Stimulated activated naive CD4-positive, alpha-beta T cell (primary cell): ENCODE measurements at places on chromosomes 12 and 14.
A peak's percentile ranks its signal among the peaks of the same experiment; 100 is the strongest.

GRCh38 chr14:29320286-29320685, 553.7 kb downstream of the FOXG1 start:
- DNase-seq = no peak

DNA sequence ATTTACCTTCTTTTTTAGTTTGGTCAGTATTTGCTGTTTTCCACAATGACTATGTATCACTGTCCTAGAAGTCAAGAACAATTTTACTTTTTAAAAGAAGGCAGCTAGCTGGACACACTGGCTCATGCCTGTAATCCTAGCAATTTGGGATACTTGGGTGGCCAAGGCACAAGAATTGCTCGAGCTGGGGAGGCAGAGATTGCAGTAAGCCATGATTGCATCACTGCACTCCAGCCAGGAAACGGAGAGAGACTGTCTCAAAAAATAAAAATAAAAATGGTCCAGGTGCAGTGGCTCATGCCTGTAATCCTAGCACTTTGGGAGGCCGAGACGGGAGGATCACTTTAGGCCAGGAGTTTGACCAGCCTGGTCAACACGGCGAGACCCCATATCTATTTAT, 28.3 kb downstream of the MDM1 start:
- DNase-seq = no peak

- DNase-seq = no peak
Observed at GRCh38 chr14:94945615-94946014, 175.7 kb upstream of the GSC start.

GRCh38 chr12:78062786-78063185, 232.1 kb downstream of the NAV3 start:
- DNase-seq = no peak

- DNase-seq = no peak
Observed at GRCh38 chr14:59268011-59268410, 79.5 kb downstream of the DAAM1 start.

GRCh38 chr12:108046650-108047049, 82.4 kb upstream of the WSCD2 start:
- DNase-seq = no peak

- no peak for DNase-seq
Observed at GRCh38 chr14:47186486-47186885, 488.9 kb downstream of the MDGA2 start.

DNA sequence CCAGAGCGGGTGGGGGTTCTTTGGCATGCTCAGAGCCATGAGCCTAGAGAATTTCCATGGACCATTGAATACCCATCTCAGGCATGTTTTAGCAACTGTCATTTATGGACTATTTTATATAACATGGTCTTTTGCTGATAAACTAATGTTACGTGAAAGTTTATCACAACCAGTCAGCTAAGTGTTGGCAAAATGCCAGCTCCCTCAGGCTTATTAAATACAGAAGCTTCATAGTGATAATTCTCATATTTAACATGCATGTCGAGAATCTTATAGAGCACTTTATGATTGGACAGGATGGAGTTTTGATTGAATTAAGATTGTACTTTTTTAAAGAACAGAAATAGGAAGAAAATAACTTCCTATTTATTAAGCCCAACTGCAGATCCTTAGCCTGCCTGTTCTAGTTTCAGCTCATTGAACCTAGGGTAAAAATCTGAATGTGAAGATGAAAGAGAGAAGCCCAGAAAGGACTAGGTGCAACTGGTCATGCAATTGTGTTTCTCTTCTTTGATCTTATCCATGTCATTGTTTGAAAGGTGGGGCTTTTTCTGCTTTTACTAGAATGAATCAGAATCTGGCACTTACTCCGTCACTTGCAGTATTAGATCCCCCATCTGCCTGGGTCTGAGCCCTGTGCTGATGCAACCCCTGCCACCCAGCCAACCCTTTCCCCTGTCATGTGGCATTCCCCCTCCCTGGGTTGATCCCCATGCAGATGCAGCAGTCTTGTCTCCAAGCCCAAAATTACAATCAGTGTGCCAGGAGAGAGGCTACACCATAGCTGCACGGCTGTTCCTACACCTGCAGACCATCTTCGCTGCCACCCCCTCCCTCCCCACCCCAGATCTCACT, 134.6 kb upstream of the EVL start:
- DNase-seq = no peak

DNA sequence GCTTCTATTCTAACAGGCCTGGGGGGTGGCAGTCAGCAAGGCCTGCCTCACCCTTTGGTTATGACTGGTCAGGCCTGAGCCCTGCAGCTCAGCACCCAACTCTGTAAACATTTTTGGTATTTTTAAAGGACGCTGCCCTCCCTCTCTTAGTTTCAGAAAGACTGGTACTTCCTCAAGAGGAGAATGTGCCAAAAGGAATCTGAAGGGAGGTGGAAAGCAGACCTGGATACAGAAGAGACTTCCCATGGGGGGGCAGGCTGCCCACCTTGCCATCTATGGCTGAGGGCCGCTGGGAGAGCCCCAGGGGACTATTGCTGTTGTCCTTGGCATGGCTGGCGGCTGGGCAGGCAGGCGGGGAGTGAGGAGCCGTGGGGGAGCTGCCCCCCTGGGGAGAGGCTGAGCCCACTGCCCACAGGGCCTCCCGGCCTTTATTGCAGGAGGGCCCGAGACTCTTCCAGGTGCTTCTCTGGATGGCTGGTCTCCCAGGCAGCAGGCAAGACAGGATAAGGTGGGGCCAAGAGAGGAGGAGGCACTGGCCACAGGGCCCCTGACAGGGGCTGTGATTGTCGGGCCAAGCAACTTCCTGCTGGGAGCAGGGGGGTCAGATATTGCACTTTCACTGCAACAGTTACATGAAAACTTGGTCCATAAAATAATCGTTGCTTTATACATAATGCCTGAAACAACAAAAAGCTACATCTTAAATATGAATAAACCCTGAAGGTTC, 3.5 kb downstream of the ARL6IP4 start:
- no peak for DNase-seq

DNA sequence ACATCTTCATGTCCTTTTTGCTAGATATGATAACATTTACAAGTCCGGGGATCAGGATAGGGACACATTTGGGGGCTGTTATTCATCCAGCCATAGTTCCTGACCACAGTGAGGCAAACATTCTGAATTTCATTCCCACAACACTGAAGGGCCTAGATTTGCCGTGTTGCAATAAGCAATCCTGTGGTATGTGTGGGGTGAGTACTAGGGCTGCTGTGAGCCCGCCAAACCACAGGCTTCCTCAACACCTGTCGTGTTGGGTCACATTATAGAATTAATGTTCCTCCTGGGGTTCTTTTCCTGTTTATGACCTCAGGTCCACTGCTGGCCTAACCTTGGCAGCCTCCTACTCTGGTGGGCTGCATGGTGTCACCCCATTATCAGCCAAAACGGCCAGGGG, 119.2 kb downstream of the TBC1D30 start:
- DNase-seq = no peak

- DNase-seq = peak; percentile 5
Observed at GRCh38 chr12:68137335-68137830, 22.2 kb downstream of the IFNG start.

- no peak for DNase-seq
Observed at GRCh38 chr12:124279846-124280360, 15.0 kb upstream of the RFLNA start.

DNA sequence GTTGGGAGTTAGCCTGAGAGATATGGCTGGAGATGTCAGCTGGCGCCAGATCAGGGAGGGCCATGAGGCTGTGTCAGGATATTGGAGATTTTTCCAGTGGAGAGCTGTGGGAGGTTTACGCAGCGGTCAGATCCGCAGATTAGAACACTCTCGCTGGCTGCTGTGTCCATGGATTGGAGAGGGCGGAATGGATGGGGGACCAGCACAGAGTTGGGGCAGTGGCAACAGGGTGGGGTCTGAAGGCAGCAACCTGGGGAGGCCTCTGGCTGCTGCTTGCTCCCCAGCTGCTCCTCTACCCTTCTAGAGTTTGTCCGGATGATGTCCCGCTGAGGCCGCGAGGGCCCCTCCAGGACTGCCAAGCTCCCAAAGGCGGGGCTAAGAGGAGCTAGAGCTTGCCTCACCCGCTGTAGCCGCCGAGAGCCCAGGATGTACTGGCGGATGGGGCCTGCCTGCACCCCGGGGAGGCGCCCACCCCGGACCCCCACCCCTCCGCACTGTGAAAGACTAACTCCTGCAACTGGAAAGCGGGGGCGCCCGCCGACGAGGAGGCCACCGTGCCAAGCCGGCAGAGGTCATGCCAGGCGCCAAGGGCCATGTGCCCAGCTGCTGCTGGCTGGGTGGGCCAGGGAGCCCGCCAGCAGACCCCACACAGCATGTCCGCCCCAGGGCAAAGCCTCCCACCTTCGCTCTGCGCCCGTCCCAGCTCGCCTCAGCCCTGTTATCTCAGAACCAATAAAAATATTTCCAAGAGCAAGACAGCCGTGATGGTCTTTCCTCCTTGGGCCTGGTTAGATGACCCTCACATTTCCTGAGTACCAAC, 20.2 kb upstream of the MLEC start:
- DNase-seq = no peak

DNA sequence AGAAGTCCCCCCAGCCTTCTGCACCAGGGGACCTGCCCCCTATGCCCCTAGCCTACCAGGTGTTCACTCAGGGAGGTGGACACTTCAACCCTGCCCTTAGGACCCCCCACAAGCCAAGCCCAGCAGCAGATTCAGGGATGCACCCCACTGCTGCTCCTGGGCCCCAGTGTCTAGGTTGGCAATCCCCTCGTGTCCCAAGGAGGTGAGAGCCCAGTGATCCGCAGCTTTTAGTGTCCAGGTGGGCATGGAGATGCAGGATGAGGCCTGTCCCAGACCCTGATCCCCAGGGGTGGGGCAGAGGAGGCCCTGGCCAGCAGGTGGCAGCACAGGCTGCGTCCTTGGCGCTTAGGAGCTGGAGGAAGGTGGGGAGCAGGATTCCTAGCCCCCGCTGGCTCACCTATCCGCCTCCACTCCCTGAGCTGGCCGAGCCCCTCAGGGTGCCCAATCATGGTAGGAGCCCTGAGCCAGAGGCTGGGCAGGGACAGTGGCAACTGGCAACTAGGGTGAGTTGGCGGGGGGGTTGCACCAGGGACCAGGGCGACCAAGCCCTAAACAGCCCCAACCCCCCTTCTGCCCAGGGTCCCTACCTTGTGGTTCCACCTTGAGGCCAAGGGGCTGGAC, 4.1 kb downstream of the CKB start:
- no peak for DNase-seq

DNA sequence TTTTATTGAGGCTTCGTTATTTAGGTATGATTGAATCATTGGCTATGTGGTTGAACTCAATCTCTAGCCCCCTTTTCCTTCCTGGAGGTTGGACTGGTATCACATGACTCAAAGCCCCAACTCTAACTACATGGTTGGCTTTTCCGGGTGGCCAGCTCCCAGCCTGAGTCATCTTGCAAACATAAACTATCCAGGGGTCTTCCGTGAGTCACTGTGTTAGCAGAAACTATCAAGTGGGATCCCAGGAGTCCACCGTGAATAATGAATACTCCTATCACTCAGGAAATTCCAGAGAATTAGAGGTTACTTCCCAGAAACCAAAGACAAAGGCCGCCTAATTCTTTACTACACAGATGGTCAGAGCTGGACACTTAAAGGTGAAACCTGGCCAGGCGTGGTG, 19.7 kb upstream of the PLEKHD1 start:
- DNase-seq = no peak

DNA sequence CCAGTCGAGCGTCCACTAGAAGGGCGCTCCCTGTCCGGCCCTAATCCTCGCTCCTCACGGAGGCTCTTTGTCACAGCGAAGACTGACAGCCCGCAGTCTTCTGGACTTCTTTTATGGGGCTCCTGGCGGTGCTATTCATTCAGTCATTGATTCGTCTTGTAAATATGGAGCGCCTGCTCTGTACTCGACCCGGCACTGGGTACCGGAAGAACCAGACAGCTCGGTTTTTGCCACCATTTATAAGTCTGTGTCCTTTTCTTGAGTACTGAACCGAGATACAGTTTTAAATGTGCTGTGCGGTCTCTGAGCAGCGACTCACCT, 570 bp downstream of the DMAC2L start:
- no peak for DNase-seq

DNA sequence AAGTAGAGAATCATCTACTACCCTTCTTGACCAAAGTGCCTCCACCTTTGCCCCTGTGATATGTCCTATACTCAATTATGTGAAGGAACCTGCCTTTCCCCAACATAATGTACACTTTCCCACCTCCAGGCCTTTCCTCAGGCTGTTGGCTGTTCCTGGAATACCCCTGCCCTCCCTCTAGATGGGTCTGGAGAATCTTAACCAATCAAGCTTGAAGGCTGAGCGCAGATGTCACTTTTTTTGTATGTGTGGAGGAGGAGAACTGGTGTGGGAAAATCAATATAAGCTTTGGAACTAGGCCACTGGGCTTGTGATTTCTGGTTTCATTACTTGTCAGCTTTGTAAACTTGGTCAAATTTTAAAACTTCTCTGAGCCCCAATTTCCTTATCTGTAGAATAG, 4.7 kb downstream of the BMAL2 start:
- DNase-seq = no peak

DNA sequence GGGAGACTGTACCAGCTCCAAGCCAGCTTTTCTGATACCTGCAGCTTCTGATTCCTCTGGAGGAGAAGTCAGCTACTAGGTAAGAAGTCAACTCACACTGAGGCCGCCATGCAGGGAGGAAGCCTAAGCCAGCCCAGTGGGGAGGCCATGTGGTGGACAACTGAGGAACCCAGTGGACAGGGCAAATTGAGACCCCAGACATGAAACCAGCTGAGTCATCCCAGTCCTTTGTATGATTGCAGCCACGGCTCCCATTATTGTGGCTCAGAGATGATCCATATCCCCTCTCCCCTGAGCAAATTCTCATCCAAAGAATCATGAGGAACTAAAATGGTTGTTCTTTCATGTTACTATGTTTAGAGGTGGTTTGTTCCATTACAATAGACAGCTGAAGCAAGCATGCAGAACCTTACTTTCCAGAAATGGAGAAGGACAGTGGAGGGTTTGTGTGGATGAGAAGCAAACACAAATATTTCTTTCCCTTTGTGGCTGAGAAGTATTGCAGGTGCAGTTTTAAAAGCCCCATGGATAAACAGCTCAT, 1147.3 kb upstream of the TMEM132C start:
- DNase-seq = no peak

GRCh38 chr14:35492569-35493014, 41.4 kb upstream of the INSM2 start:
- DNase-seq = no peak

DNA sequence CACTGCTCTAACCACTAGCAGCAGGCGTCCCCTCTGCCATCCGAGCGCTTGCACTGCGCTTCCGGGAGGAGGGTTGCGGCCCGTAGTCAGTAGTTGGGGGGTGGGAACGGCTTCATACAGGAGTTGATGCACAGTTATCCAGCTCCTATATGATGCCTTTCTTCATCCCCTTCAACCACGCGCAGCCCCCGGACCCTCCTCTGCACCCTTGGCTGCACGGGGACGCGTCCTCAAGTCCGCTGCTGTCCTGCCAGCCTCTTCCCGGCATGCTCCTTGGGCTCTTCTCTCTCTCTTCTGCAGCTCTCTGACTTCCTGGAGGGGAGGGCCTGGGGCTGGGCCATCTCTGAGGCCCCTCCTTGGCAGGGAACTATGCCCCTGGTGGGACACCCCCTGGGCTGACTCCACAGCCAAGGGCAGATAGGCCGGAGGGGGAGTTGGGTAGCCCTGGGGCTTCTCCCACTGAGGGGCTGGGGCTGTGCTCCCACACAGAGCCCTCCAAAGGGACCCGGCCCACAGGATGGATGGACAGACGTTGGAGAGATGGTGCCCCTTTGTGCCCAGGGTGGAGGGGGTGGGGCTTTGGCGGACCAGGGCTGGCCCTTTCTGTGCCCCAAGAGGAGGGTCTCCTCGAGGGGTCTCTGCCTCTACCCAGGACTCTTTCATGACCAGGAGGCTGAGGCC, 29.0 kb downstream of the RTL1 start:
- DNase-seq = no peak
